Activated CD8-positive, alpha-beta memory T cell treated with anti-CD3 and anti-CD28 coated beads for 1 hour (primary cell): ENCODE measurements at places on chromosomes 5 and 9.

DNA sequence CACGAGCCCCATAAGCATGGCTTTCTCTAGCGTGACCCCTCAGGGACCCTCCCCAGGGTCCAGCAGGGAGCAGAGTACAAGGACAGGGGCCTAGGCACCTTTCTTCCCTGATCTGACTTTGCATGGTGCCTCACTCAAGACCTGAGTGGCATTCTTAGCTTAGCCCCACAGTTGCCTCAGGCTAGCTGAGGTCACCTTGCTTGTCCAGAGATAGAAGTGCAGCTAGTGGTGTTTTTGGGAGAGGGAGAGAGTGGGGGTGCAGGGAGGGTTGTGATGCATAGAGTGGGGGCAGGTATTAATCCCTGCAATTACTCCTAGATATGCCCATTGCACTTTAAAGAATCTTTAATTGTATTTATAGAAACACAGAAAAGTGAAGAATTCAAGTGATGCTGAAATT, 8.4 kb upstream of the TRIO start:
- no peak for DNase-seq

GRCh38 chr5:50300878-50301277, 140.2 kb downstream of the EMB start:
- no peak for DNase-seq

DNA sequence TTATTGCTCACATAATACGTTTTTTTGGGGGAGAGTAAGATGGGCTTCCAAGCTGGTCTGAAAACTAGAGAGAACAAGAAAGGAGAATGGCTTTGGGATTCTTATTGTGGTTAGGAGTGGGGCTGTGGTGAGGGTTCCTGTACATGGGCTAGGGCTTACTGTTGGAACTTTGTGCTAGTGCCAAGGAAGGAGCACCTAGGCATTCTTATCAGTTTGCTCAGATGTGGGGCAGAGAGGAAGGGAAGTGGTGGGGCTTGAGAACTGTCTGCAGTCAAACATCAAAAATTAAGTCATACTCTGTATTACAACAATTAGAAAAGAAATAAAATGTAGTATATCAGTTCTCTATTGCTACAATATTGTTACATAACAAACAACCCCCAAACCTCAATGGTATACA, 4.0 kb upstream of the THBS4 start:
- no peak for DNase-seq

- DNase-seq = no peak
These were observed 1392.9 kb upstream of the NUDT12 start for GRCh38 chr5:104955479-104955878.

DNA sequence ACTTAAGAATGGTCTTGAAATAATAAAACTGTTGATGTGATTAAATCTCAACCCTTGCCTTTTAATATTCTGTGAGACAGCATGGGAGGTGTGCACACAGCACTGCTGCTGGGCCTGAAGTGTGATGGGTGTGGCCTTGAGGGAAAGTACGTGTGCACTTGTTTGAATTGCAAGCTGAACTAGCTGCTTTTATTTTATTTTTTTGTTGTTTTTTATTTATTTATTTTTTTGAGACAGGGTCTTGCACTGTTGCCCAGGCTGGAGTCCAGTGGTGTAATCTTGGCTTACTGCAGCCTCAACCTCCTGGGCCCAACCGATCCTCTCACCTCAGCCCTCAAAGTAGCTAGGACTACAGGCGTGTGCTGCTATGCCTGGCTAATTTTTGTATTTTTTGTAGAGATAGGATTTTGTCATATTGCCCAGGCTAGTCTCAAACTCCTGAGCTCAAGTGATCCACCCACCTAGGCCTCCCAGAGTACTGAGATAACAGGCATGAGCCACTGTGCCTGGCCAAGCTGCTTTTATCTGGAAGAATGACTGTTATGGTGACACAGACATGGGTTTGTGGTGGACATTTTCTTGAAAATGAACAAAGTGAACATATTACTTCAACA, 58.9 kb downstream of the GPR107 start:
- DNase-seq = no peak

- DNase-seq = no peak
These were observed 414.1 kb downstream of the ARHGEF28 start for GRCh38 chr5:74040065-74040551.

DNA sequence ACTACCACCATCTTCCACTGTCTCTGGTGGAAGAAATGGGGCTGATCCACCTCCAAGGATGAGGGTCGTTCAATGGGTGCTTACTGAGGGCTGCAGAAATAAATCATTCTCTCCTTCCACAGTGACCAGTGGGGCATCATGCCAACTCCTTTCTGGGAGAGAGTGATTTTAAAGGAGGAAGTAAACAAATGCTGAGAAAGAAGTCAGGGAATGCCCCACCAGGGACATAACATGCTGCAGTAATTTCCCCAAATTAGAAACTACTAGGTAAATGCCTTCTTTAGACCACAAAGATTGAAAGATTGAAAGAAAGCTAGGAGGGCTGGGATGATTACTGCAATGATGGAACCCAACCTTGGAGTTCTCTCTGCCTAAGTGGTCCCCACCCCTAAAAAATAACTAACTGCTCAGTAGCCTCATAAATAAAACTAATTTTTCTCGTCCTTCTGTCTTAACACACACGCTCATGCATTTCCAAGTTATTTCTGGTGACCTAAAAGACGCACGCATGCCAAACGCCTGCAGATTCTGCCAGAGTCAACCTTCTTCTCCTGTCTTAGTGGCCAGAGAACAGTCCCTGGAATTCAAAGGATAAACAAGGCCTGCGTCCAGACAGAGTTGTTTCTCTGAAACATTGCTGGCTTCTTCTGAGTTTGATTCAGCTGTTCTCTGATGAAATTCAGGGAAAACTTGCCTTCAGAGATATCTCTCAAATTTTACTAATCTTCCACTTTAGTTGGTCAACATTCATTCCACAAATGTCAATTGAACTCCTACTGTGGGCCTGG, 250.0 kb downstream of the NR3C1 start:
- no peak for DNase-seq

DNA sequence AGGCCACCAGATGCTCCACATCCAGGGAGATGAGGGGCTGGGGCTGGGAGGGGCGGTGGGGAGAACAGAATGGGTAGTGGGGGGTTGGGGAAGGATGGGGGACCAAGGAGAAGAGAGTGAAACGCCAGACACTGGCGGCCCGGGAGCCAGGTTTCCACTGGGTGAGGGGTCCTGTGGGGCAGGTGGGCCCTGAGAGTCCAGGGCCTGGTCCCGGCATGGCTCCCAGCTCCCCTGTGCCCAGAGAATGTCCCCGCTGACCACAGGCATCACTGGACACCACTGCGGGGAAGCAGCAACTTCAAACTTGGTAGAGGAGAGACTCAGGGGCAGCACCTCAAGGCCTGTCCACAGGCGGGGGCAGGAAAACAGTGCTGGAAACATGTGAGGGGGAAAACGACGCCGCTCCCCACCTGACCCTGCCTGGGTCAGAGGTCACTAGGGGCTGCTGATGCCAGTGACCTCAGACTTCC, 13.2 kb downstream of the NINJ1 start:
- DNase-seq = no peak

GRCh38 chr9:87212605-87213021, 265.3 kb upstream of the GAS1 start:
- no peak for DNase-seq

DNA sequence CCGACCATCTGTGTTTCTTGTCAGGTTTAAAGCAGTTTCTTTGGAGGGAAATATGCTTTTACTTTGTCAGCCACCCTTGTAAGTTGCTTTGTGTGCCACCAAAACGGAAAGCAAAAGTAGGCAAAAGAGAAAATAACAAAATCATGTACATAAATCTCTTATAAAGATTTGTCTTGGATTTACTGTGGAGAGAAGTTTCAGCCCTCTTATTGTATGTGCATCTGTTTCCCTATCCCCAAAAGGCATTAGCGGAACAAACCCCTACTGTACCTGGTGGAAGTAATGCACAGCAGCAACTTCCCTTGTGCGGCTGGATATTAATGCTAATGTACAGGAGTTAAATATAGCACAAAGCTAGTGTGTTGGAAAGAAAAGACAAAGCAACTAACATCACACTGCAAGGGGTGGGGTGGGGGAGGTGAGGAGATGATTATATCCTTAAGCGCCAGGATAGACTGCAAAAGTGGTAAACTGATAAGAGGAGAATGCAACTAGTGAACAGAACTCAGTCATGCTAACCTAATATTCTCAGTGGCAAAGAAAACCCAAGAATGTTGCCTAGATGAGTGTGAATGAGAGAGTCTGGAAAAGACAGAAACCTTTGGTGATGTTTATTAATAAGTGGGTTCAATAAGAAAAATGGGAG, 396.5 kb upstream of the MEF2C start:
- DNase-seq = no peak

DNA sequence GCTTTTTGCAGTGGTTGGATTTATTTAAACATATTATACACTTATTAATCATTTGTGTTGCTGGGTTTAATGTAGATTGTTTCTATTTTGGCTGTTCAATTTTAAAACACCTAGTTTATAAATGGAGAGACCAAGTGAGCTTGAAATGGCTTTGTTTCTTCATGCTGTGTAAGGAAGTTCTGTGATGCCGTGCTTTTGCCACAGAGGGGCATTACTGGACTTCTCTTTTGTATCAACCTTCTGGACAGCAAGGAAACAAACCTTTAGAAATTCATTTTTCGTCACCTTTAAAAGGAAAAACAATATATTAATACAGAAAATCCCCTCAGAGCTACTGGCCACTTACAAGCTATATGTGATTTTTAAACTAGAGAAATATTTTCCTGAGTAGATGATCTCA, 81.9 kb downstream of the DMRTA1 start:
- DNase-seq = no peak

DNA sequence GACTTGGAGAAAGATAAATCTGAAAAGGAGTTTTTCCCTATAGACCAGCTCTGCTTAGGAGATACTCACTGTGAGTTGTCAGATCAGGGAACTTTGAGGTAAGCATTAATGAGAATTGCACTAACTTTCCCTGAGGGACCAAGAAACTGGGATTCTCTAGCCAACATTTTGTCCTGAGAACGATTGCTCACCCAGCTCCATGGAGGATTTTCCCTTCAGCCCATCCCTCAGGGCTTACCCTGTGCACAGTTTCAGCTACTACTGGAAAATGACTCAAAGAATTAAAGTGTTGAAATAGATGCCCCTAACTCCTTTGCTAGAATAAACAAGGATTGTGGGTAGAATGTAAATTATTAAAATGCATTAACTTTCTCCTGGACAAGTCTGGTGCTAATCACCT, 237.2 kb upstream of the IL12B start:
- DNase-seq = no peak

DNA sequence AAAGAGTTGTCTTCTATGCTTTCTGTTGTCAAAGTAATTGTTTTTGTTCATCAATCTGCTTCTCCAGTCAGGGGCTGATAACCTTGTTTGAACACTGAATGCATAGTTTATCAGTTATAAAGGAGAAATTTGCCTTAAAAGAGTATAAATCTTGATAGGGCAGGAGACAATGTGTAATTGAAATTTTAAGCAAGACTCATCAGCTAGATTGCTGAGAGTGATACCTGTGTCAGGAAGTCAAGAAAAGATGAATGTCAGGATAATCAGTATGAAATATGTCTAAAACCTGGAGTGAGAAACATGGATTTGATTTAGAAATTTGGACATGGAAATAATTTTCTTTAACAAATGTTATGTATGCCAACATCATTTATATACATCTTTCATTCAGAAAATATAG, 1258.1 kb downstream of the EFNA5 start:
- no peak for DNase-seq

GRCh38 chr9:108980893-108981292, 32.4 kb downstream of the CTNNAL1 start:
- DNase-seq = no peak
